Cortex of kidney (tissue), 1 donor: ENCODE measurements at places on chromosomes 7 and 10.

GRCh38 chr10:85420501-85421191 lies 945.9 kb downstream of the GRID1 start:
- no peak for DNase-seq

GRCh38 chr7:479115-479947 lies 40.3 kb downstream of the PDGFA start:
- DNase-seq, result no peak

DNA sequence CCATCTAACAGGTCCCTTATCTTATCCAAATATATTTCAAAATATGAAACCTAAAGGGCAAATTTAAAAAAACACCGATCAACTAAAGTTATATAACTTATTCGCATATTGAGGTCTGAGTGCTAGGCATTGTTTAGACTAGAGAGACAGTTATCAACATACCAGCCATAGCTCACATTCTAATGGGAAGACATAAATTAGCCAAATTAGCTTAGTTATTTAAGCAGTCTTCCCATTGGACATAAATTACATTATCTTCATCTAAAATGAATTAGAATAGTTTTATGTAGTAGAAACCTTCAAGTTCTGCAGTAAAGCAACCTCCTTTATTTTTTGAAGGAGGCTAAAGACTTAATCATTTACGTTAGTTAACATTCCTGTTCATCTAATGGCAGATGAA lies 17.4 kb downstream of the KIF5B start:
- no peak for DNase-seq

DNA sequence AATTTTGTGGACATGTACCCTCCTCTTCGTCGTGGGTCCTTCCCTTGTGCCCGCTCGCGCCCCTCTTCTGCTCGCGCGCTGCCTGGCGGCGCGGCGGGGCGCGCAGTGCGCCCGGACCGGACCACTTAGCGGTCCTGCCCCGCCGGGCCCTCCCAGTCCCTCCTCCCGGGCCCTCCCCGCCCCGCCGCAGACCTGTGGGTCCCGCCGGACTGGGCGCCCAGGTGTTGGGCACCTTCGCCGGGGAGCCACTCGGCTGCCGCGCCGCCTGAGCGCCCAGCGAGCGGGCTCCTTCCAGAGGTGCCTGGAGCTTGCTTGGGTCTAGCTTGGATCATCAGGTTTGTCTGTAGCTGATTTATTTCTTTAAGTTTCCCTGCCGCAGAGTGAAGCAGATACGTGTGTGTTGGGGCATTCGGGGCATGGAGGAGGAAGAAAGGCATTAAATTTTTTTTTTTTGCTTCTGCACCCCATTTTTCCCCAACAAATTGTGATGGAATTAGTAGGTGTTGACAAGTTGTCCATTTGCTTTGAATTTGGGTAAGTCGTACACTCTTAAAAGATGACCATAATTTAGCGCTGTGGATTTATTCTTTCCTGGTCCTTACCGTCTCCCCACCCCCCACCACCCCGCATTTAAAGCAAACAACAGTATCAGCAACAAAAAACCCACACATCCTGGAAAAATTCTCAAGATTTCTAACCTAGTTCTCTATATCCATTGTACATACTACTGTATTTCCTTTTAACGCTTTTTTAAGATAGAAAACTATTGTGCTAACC lies 905 bp downstream of the C1GALT1 start:
- peak; percentile 69 for DNase-seq

- no peak for DNase-seq
Measured at GRCh38 chr10:85047170-85047834, 718.9 kb downstream of the CCSER2 start.

DNA sequence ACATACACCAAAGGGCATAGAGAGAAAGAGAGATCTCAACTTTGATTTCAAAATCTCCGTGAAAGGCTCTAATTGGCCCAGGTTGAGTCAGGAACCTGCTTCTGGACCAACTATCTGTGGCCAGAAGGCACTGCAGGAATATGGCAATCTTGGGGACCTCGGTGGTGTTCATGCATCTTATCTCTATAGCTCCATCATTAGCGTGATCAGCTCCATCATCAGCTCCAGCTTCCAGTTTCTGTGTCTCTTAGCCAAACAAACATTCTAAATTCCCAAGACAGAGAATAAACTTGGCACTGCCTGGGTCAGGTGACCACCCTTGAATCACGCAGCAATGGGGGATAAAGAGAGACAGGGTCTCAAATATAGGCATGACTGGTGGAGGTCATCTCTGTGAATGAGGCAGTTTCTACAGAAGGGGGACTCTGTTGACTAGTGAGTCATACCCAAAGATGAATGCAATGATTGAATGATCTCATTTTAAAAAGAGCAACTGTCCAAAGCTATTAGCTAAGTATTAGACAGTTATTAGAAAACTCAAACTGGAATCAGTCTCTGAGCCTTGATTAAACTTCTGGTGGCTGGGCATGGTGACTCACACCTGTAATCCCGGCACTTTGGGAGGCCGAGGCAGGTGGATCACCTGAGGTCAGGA lies 5.4 kb upstream of the NRF1 start:
- DNase-seq, result no peak

DNA sequence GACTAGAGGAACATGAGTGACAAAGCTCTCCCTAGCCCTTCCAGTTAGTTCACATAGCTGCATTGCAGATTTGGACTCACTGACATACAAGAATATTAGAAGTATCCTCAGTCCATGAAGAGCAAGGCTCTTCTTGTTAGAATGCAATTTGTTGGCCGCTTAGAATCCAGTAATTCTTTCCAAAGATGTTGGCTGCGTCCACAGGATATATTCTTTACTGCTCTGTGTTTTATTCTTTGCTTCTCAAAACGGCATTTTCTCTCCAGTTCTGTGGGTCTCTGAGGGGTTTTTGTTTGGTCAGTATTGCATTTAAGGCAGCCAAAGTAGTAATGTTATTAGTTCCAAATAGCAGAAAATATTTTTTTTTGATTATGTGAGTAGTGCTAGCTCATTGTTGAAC lies 588.6 kb downstream of the DNAJB9 start:
- no peak for DNase-seq

DNA sequence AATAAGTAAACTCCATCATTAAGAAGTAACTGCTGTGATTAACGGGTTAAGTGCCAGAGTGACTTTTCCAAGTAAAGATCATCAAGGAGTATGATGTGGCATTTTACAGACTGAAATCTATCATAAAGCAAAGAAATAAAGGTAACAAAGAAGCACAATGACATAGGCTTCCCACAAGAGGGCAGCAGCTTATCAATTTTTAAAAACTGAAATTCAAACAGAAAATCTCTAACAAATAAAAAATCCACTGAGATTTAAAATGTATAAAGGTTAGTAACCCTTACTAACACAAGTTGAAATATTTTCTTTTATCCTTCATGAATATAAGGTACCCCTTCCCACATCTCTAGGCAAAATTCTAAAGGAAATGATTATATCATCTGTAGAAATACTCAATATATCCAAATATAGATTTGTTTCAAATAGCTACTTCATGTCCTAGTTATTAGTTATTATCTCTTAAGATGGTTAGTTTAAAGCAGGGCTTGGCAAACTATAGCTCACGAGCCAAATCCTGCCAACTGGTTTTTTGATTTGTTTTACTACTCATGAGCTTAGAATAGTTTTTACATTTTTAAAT lies 29.2 kb downstream of the FAM3C start:
- DNase-seq, result no peak

- no peak for DNase-seq
Measured at GRCh38 chr10:62250594-62251198, 17.9 kb downstream of the RTKN2 start.

GRCh38 chr7:25559581-25560367 lies 331.5 kb upstream of the NPVF start:
- DNase-seq, result no peak

DNA sequence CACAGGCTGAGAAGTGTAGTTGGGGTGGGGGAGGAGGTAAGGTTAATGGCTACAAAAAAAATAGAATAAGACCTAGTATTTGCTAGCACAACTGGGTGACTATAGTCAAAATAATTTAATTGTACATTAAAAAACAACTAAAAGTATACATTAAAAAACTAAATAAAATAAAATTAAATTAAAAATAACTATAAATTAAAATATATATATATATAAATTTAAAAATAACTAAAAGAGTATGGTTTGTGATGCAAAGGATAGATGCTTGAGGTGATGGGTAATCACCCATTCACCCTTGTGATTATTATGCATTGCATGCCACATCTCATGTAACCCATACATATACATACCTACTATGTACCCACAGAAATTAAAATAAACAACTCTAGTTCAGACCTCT lies 762.5 kb downstream of the SORCS1 start:
- no peak for DNase-seq

DNA sequence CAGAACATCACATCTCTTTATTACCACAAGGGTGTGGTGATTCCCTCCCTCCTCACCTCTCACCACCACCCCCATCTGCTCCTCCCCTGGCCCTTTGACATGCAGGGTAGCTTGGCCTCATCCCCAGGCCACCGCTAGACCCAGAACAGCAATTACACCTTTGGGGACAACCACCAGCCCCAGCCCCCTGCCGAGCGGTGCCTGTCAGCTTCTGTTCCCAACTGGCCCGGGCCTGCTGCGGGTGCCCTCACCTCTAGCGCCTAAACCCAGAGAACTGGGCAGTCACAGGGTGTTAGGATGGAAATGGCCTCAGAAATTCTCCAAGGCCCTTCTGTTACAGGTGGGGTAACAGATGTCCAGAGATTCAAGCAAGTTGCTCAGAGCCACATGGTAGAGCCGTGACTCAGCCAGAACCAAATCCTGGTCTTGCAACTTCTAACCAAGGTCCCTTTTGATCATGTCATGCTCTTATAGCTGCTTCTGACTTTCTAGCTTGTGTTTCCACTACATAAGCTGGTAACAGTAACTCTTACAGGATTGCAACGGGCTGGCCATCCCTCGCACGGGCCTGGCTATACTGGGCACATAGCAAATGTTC lies 78.0 kb downstream of the PRKAG2 start:
- DNase-seq, result no peak

GRCh38 chr7:111931958-111932357 lies 274.2 kb downstream of the DOCK4 start:
- DNase-seq, result no peak

- no peak for DNase-seq
Measured at GRCh38 chr10:8043569-8044306, 10.8 kb upstream of the GATA3 start.

GRCh38 chr7:140888087-140888486 lies 36.6 kb downstream of the BRAF start:
- DNase-seq, result no peak

GRCh38 chr7:37376386-37376785 lies 72.3 kb downstream of the ELMO1 start:
- no peak for DNase-seq

DNA sequence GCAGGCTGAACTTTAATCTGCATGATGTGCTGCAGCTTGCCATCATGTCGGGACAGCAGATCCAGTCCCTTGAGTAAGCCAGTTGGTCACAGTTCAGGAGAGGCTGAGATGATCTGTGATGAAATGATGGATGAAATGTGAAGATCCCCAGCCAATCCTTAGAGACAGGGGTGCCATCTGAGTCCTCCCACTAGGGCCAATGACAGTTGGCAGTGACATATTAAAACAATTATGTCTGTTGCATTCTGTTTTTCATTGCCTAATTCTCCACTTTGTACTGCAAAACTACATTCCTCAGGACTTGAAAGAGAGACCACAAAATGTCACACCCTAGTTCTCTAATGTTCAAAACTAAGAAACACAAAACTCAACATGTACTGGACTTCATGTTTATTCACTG lies 66.3 kb upstream of the CAV2 start:
- no peak for DNase-seq

GRCh38 chr10:102923601-102924000 lies 5.5 kb downstream of the CNNM2 start:
- no peak for DNase-seq

DNA sequence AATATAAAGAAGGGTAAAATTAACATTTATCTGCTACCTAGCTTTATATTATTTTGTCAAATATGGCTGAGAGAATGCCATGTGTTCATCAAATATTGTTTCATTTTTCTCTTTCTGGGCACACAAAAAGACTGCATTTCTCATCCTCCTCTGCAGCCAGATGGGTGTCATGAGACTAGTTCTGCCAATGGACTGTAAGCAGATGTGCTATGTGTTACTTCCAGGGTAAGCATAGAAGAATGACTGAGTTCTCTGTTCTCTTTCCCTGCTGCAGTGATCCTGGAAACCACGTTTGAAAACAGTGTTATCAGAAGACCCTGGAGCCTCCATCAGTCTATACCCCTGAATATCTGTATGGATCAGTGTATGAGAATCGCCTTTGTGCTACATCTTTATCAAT lies 24.1 kb upstream of the SLK start:
- no peak for DNase-seq

DNA sequence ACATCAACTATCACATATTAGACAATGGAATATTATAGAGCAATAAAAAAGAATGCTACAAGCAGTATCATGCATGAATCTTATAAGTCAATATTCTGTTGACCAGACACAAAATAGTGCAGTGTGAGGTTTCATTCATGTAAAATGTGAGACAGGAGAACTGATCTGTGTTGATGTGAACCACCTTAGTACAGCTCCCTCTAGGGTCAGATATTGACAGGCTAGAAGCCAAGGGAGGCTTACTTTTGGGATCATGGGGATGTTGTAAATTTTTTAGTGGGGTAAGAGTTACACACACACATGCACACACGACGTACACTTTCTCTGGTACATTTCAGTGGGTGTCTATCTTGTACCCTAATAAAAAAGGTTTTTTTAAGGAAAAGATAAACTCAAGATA lies 231.6 kb upstream of the FOXK1 start:
- no peak for DNase-seq

- no peak for DNase-seq
Measured at GRCh38 chr7:88042157-88042556, 108.1 kb downstream of the ADAM22 start.

DNA sequence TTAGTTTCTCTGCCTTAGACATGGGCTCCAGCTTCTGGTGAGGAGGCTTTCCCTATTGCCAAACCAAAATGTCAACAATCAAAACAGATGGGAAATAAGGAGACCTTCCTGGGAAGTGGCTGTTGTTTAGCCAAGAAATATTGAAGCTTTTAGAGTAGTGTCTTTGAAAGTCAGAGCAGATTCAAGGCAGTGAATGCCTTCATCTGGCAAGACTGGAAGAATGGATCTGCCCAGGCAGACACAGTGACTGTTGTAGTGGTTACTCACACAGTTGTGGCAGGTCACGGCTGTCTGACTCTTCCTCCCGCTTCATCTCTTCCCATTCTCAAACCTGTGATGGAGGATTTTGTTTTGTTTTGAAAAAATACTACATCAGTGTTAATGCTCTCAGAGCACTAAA lies 154.1 kb upstream of the ADO start:
- DNase-seq, result no peak

- DNase-seq, result no peak
Measured at GRCh38 chr10:12628964-12629766, 279.8 kb downstream of the CAMK1D start.
